ENCODE measurements at places on chromosomes 5 and 9.

DNA sequence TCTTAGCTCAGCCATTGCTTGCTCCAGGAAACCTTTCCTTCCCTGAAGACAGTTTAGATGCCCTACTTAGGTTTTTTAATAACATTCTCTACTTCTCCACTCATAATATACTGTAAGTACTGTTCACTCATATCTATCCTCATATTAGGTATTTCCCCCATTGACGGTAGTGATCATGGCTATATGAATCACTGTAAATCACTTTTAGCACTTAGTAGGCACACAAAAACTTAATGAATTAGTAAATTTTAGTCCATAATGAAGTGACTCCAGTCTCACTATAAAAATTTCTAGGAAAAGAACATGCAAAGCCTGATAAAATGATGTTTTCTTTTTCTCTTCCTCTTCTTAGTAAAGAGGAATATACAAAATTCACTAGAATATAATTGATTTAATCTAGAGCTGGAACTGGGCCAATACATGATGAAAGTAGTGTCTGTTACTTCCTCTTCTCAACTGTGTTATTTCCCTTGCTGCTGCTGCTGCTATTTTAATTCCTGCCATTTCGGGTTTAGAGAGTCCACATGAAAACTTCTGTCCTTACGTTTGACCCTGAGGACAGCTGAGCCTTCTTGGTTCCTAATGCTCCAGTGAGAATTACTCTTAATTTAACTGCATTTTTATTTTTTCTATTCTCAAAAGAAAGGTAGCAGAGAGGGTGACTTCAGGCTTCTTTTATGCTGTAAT lies 73.5 kb downstream of the LNPEP start:
- no peak for DNase-seq
- peaks cover 7% of the 10 kb centered on the region for H3K4me1 ChIP-seq
- H3K36me3 ChIP-seq: peaks cover 66% of the 10 kb centered on the region
- no peak overlapping the region for H3K4me3 ChIP-seq
- H3K27ac ChIP-seq: no peak overlapping the region
- H3K27me3 ChIP-seq: no peaks in the 10 kb centered on the region

GRCh38 chr9:109022873-109023272 lies 9.6 kb upstream of the CTNNAL1 start:
- H3K36me3 ChIP-seq: peaks cover 67% of the 10 kb centered on the region
- no peaks in the 10 kb centered on the region for H3K27me3 ChIP-seq
- no peak overlapping the region for H3K27ac ChIP-seq
- no peaks in the 10 kb centered on the region for H3K4me1 ChIP-seq

DNA sequence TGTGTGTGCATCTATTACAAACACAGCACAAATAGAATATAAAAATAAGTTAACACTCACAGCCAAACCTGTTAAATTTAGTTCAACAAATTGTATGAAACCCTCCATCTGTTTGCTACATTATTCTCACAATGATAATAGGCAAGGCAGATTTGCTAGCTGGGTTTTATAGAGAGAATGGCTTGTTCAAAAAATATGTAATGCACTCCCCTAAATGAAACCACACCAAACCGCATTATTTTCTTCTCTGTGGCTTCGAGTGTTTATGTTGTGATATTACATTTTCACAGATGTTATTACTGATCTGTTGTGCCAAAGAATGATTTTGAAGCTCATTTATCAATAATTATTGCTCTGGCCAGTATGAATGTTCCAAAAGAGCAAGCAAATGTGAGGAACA lies 92.9 kb downstream of the SPATA31D1 start:
- no peak overlapping the region for H3K27ac ChIP-seq
- H3K4me1 ChIP-seq: no peaks in the 10 kb centered on the region
- no peaks in the 10 kb centered on the region for H3K36me3 ChIP-seq
- no peak for DNase-seq
- no peak overlapping the region for H3K4me3 ChIP-seq

DNA sequence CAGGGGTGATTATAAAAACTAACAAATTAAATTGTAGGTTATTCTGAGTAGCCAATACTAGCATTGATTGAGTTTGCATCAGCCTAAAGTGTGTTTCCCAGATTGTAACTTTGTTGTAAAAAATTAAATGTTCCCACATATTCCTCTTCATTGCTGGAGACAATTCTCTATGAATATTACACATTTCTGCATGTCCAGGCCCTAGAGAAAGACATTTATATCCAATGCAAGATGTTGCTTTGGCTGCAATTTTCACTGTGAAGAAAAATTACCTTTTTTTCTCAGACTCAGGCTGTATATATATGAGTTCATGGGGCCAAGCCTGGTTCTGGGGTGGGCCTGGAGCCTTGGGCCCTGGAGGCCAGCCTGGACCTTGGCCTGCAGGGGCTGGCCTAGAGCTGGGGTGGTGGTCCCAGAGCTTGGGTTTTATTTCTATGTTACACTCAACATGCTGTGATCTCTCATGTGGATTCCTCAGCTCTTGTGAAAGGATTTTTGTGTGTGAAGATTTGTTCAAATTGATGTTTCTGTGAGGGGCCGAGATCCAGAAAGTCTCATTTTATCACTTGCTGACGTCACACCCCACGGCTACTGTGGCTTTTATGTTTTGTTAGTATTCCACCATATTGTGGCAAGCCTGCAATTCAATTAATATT lies 232.5 kb downstream of the SPATA31A1 start:
- no peaks in the 10 kb centered on the region for H3K4me1 ChIP-seq
- H3K4me3 ChIP-seq: no peak overlapping the region
- no peaks in the 10 kb centered on the region for H3K27me3 ChIP-seq
- H3K36me3 ChIP-seq: no peaks in the 10 kb centered on the region
- H3K27ac ChIP-seq: no peak overlapping the region

DNA sequence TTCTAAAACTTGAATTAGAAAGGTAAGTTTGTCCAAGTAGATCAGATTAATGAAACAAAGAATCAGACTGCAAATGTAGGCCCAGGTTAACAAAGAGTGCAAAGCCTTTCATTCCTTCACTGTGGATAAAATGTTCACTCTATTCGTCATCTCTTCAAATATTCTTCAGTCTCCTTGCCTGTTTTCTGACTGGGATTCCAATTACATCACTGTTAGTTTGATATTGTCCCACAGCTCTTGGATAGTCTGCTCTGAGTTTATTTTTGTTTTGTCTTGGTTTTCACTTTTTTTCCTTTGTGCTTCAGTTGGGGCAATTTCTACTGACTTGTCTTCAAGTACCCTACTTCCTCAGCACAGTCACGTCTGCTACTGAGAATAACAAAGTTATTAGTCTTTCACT lies 38.5 kb upstream of the GZMA start:
- no peaks in the 10 kb centered on the region for H3K36me3 ChIP-seq
- no peak for DNase-seq
- H3K4me3 ChIP-seq: no peak overlapping the region
- peaks cover 16% of the 10 kb centered on the region for H3K4me1 ChIP-seq

GRCh38 chr9:92717201-92718085 lies 47.2 kb downstream of the BICD2 start:
- H3K27me3 ChIP-seq: no peaks in the 10 kb centered on the region
- H3K27ac ChIP-seq: no peak overlapping the region
- no peak for DNase-seq
- peaks cover 96% of the 10 kb centered on the region for H3K36me3 ChIP-seq
- H3K4me3 ChIP-seq: no peak overlapping the region
- no peaks in the 10 kb centered on the region for H3K4me1 ChIP-seq

DNA sequence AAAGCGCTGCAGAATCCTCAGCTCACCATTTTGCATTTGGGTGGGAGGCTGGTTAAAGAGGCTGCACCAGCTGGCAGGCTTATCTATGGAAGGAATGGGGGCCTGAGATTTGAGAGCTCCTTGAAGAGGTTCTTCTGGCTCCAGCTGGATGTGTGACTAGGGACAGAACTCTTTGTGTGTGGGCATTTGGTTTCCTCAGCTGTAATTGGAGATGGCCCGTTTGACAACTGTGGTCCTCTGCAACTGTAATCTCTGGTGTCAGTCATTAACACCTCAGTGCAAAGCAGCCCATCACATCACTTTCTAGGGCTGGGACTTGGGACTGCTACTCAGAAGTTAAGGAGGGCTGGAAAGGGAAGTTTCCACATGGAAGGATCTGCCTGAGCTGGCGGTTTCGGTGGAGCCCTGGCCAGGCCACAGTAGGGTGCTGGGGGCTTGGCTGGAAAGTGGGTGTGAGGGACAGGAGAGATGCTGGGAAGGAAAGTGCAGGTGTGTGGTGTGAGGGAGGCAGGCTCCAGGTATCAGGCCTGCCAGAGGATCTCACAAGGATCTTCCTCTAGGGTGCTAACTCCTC lies 193.8 kb downstream of the GADD45G start:
- no peak for DNase-seq
- no peak overlapping the region for H3K4me3 ChIP-seq
- no peaks in the 10 kb centered on the region for H3K4me1 ChIP-seq
- H3K36me3 ChIP-seq: no peaks in the 10 kb centered on the region
- H3K27ac ChIP-seq: no peak overlapping the region
- H3K27me3 ChIP-seq: no peaks in the 10 kb centered on the region

DNA sequence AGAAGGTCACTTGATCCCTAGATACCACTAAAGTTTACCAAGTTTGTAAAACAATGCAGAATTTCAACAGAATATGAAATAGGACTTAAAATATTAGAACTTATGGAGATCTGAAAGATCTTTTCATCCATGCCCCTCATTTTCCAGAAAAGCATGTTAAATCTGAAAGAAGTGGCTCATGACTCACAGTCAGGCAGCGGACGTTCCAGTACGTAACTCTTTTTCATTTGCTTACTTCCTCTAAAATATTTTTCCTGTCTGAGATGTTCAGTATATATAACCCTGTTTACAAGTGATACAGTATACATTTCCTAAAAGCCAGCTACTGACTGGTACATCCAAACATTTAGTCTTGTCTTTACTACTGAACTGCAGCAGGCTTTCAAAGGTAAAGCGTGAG lies 22.3 kb downstream of the FBXW2 start:
- H3K36me3 ChIP-seq: peaks cover 81% of the 10 kb centered on the region
- H3K4me1 ChIP-seq: no peaks in the 10 kb centered on the region
- DNase-seq: no peak

- H3K27ac ChIP-seq: no peak overlapping the region
- no peak for DNase-seq
- H3K36me3 ChIP-seq: no peaks in the 10 kb centered on the region
Observed at GRCh38 chr9:36815023-36815422, 219.0 kb downstream of the PAX5 start.

- DNase-seq: peak; percentile 66
- no peaks in the 10 kb centered on the region for H3K36me3 ChIP-seq
- H3K27ac ChIP-seq: peak overlapping the region; percentile 95
- H3K27me3 ChIP-seq: no peaks in the 10 kb centered on the region
- peaks cover 61% of the 10 kb centered on the region for H3K4me1 ChIP-seq
- H3K4me3 ChIP-seq: no peak overlapping the region
Observed at GRCh38 chr9:750249-750967, 91.1 kb upstream of the DMRT1 start.

GRCh38 chr5:175640106-175640775 lies 17.6 kb upstream of the HRH2 start:
- no peak overlapping the region for H3K4me3 ChIP-seq
- H3K27ac ChIP-seq: no peak overlapping the region
- H3K36me3 ChIP-seq: no peaks in the 10 kb centered on the region

GRCh38 chr9:14671377-14671776 lies 21.9 kb downstream of the ZDHHC21 start:
- H3K27me3 ChIP-seq: no peaks in the 10 kb centered on the region
- no peaks in the 10 kb centered on the region for H3K36me3 ChIP-seq
- no peaks in the 10 kb centered on the region for H3K4me1 ChIP-seq
- no peak for DNase-seq
- no peak overlapping the region for H3K4me3 ChIP-seq

DNA sequence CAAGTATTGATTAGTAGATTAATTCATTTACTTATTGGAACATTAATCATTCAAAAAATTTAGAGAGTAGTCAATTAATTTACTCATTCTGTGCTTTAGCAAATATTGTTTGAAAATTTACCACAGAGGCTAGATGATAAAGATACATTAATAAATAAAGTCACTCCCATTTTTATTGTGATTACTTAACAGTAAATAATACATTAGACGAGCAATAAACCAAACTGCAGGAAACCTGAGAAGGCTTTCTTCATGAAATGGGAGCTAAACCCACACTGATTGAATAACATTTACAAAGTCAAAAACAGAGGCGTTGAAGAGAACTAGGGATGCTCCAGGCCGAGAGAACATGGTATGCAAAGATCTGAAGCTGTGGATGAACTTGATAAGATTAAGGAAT lies 38.8 kb upstream of the PRDM9 start:
- no peak overlapping the region for H3K4me3 ChIP-seq
- no peak overlapping the region for H3K27ac ChIP-seq
- DNase-seq: no peak
- no peaks in the 10 kb centered on the region for H3K27me3 ChIP-seq
- H3K4me1 ChIP-seq: no peaks in the 10 kb centered on the region

GRCh38 chr5:168342151-168342825 lies 50.8 kb downstream of the WWC1 start:
- no peaks in the 10 kb centered on the region for H3K4me1 ChIP-seq
- peaks cover 4% of the 10 kb centered on the region for H3K27me3 ChIP-seq
- H3K36me3 ChIP-seq: no peaks in the 10 kb centered on the region
- DNase-seq: no peak
- H3K4me3 ChIP-seq: no peak overlapping the region
- H3K27ac ChIP-seq: no peak overlapping the region

DNA sequence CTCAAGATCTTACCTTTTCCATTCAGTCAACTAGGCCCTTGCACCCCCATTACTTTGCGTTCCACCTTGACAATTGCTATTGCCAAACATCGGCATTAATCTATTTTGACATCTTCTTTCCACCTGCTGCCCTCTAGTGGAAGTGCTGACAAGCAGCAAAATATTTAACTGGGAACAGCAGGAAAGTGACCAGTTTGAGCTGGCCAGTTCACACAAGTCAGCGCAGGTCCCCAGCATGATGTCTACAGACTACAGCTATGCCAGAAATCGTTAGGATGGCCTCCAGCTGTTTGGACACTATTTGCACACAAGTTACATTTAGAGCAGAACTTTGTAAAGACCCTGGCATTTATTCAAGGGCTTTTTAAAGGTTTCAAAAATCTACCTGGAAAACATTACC lies 160.1 kb downstream of the GHR start:
- H3K27me3 ChIP-seq: peaks cover 4% of the 10 kb centered on the region
- no peaks in the 10 kb centered on the region for H3K36me3 ChIP-seq
- no peak overlapping the region for H3K27ac ChIP-seq
- H3K4me1 ChIP-seq: no peaks in the 10 kb centered on the region
- H3K4me3 ChIP-seq: no peak overlapping the region

DNA sequence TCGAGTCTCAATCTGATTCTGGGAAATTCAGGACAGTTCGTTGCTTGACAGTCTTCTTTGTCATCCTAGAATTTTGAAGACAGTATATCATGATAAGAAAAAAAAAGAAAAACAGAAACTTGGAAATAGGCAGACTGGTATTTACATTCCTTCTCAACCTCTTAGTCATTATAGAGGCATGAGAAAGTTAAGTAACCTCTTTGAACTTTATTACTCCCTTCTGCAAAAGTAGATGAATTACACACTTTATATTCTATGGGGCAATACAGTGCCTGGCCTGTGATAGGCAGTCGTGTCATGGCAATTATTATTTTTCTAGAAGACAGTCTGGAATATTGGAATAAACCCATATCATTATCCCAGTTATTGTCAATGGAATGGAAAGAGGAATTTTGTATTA lies 828.9 kb downstream of the TLR4 start:
- no peaks in the 10 kb centered on the region for H3K4me1 ChIP-seq
- no peak for DNase-seq
- no peak overlapping the region for H3K27ac ChIP-seq
- no peaks in the 10 kb centered on the region for H3K36me3 ChIP-seq

GRCh38 chr9:87569518-87569917 lies 71.9 kb downstream of the DAPK1 start:
- no peak for DNase-seq
- H3K27ac ChIP-seq: no peak overlapping the region
- H3K4me1 ChIP-seq: no peaks in the 10 kb centered on the region
- no peaks in the 10 kb centered on the region for H3K36me3 ChIP-seq
- no peak overlapping the region for H3K4me3 ChIP-seq

GRCh38 chr5:35754481-35754880 lies 102.2 kb upstream of the IL7R start:
- no peak for DNase-seq
- no peaks in the 10 kb centered on the region for H3K27me3 ChIP-seq
- H3K36me3 ChIP-seq: no peaks in the 10 kb centered on the region
- H3K4me3 ChIP-seq: no peak overlapping the region
- no peaks in the 10 kb centered on the region for H3K4me1 ChIP-seq
